ENCODE measurements at places on chromosomes 11 and 22. TPM values are rescaled to one million over a fixed set of nuclear protein-coding genes. Genes with fewer than 3 reads are reported as not detected.

GRCh38 chr11:27315836-27316235 is 47.2 kb downstream of the CCDC34 start:
- no peak for DNase-seq

- no peak for DNase-seq
Observed at GRCh38 chr22:50018608-50019285, 6.2 kb upstream of the IL17REL start.

DNA sequence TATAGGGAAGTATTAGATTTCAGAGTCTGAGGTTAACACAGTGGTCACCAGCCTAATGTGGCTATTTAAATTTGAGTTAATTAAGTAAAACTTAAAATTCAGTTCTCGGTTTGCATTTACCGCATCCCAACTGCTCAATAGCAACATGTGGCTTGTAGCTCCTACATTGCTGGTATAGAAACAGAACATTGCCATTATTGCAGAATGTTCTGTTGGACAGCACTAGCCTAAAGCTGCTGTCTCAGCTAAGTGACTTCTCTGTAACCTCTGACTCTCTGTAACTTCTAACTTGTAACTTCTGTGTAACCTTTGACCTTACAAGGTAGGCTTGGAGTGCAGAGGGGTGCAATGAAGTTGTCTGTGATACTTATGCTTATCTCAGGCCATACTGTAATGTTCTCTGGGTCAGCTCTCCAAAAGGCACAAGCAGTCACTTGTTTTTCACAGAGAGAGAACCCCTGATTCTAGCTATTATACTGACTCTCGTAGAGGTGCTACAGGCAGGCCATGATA is 78.7 kb downstream of the ZNRF3 start:
- no peak for DNase-seq

DNA sequence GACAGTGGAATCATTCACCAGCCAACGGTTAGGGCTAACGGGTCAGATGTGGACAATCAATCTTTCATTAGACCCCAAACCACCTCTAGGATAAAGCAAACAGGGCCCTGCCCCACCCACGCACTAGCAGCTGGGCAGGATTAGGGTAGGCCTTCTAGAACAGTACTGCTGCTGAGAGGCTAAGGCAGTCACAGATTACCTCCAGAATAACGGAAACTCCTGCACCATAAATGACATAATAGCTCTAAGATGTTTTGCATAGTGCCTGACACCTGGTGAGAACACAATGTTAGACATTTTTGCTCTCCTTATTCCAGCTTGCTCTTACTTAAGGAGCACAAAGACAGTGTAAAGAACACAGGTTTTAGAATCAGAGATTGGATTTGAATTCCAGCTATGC is 1.8 kb downstream of the SYTL2 start:
- DNase-seq = no peak

- DNase-seq = no peak
Observed at GRCh38 chr22:38731703-38732161, 24.1 kb downstream of the SUN2 start.

DNA sequence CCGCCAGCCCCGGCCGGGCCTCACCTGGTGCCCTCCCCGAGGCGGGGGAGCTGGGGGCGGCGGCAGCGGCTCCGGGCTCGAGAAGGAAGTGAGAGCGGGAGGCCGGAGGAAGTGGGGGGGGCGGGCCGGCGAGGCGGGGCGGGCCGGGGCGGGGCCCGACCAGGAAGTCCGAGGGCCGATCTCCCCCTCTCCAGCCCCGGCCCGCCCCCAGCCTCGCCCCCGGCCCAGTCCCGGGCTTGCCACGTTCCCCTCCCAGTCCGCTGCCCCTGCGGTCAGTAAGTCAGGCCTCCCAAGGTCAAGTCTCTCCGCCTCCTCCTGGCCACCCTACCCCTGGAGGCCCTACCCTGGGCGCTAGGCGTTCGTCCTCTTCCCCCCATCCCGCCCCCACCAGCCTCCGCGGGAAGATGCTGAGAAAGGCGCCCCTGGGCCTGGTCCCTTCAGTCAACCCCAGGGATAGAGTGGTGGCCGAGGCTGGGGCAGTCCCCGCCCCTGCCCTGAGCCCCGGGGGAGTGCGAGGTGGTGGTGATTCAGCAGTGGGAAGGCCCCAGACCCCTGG is at the start of gene RHOG:
Gene RHOG, minus strand, starts transcription at position 90 of the 556 bp plus-strand sequence. CDS start 12,821 bp downstream, outside the sequence.
- DNase-seq = peak; percentile 55

DNA sequence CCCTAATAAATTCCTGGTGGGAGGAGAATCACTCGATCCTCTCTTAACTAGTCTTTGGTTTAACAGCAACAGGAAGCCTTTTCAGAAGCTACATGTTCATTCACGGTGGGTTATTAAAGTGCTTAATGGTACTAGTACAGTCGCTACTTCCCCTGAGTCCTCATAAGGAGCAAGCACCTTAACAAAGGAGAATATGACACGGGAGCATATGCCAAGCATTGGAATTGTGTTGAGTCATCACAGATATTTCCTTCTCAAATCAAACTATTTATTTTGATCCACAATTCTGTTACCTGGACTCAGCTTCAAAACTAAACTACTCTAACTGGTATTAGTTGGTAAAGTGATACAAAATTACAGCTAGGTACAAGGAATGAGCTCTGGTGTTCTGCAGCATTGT is 177.5 kb upstream of the CTSC start:
- no peak for DNase-seq

- no peak for DNase-seq
Observed at GRCh38 chr11:122600290-122600689, 55.2 kb upstream of the UBASH3B start.

DNA sequence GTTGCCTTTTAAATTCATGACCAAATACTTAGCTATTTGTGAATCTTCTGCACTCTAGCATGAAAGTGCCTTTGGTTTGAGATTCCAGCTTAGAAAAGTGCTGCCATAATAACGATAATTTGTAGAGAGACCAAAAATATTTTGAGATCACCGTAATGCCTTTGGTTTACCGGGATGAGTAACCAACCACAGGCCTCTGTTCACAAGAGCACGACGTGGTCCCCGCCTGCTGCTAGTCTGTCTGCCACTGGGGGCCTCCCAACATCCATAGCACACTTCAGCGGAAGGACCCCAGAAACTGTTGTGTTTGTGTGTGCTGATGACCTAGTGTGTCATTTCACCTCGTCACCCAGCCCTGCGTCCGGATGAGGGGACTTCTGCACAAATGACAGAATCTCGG is 67.0 kb upstream of the RASSF10 start:
- no peak for DNase-seq

- DNase-seq = no peak
Observed at GRCh38 chr22:37774728-37775127, 33.0 kb upstream of the GCAT start.

- DNase-seq = no peak
Observed at GRCh38 chr11:96015906-96016565, 92.1 kb upstream of the MTMR2 start.

DNA sequence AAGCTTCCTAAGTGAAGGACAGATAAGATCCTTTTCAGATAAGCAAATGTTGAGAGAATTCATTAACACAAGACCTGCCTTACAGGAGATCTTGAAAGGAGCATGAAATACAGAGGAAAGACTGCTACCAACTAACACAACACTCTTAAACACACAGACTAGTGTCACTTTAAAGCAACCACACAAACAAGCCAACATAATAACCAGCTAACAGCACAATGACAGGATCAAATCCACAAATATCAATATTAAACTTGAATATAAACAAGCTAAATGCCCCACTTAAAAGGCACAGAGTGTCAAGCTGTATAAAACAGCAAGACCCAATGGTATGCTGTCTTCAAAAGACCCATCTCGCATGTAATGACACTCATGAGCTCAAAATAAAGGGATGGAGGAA is 70.8 kb upstream of the HMGXB4 start:
- no peak for DNase-seq

Gene BIK
- 1.5 TPM for polyA plus RNA-seq

Gene SCARF2
- 31.2 TPM for polyA plus RNA-seq

Gene OR56B1
- polyA plus RNA-seq = not detected

Gene HEPHL1
- polyA plus RNA-seq = 0.14 TPM

Gene CALCB
- 3.3 TPM for polyA plus RNA-seq
